ENCODE measurements at places on chromosomes 4 and X.

GRCh38 chr4:133452678-133453077, 303.6 kb downstream of the PCDH10 start:
- DNase-seq, result no peak

GRCh38 chr4:65653740-65654361, 16.4 kb downstream of the EPHA5 start:
- no peak for DNase-seq

DNA sequence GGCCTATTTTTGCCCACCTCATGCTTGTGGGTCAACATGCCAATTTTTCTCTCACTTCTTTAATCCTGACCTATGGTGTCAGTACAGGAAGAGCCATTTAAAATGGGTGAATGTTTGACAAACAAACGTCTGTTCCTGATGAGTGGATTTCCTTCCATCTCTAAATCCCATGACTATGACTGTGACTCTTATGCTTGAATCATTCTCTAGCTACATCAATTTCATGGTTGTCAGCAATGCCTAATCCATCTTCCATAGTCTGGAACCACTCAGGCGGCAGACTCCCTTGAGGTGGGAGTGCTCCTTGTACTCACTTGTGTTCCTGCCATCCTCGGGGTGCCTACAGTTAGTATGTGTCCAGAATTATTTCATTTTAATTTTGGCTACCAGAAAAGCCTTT, 194.9 kb upstream of the RPS6KA3 start:
- peak; percentile 59 for DNase-seq

DNA sequence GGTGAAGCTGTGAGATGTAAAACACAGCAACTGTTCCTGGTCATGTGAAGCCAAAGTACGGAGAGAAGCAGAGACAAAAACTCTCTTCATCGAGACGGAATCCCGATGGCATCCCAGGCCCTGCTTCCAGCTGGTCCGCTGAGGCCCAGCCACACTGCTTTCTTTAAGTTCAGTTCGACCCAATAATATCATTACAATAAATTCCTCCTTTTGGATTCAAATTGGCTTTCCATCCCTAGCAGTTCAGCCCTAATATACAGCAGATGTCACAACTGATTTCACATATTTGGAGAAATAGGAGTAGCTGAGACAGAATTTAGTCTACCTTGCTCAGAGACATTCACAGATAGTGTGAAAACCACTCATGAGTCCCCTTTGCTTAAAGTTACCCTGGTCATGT, 98.3 kb upstream of the SPRY1 start:
- no peak for DNase-seq

DNA sequence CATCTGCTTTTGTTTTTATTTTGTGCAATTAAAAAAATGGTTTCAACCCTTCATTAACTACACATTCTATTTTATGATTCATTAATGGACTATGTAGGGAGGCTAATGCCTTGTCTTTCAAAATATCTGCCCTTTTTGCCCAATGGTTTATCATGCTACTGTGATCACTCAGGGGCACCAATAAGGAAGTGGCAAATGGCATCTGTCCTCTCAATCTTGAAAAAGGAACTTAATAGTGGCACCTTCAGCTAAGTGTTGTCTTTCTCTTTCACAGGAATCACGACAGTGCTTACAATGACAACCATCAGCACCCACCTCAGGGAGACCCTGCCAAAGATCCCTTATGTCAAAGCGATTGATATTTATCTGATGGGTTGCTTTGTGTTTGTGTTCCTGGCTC, 57.1 kb downstream of the COMMD8 start:
- no peak for DNase-seq

Data from NCI-H2029 treated with DMSO at 0.1 percent for 48 hours (cell line).